ENCODE measurements at places on chromosomes 12 and 14. TPM values are rescaled to one million over a fixed set of nuclear protein-coding genes. Genes with fewer than 3 reads are reported as not detected.

- H3K27ac ChIP-seq: peak overlapping the region; percentile 58
- no peak for DNase-seq
- H3K4me1 ChIP-seq: peaks cover 10% of the 10 kb centered on the region
These were observed 10.4 kb upstream of the OSBPL8 start for GRCh38 chr12:76569685-76570604.

GRCh38 chr12:121451961-121452339 lies 52.0 kb downstream of the RNF34 start:
- H3K4me3 ChIP-seq: peak overlapping the region; percentile 0
- H3K27ac ChIP-seq: peak overlapping the region; percentile 42
- DNase-seq: no peak
- no peaks in the 10 kb centered on the region for H3K27me3 ChIP-seq
- peaks cover 22% of the 10 kb centered on the region for H3K36me3 ChIP-seq
- H3K4me1 ChIP-seq: peaks cover 28% of the 10 kb centered on the region

GRCh38 chr12:15863372-15863771 lies 18.8 kb upstream of the STRAP start:
- peaks cover 25% of the 10 kb centered on the region for H3K27me3 ChIP-seq
- no peaks in the 10 kb centered on the region for H3K36me3 ChIP-seq
- no peak overlapping the region for H3K4me3 ChIP-seq
- H3K4me1 ChIP-seq: peaks cover 6% of the 10 kb centered on the region
- no peak overlapping the region for H3K27ac ChIP-seq

- DNase-seq: no peak
- no peak overlapping the region for H3K4me3 ChIP-seq
- H3K27ac ChIP-seq: no peak overlapping the region
- no peaks in the 10 kb centered on the region for H3K27me3 ChIP-seq
These were observed 73.3 kb downstream of the CEP128 start for GRCh38 chr14:80868260-80868659.

DNA sequence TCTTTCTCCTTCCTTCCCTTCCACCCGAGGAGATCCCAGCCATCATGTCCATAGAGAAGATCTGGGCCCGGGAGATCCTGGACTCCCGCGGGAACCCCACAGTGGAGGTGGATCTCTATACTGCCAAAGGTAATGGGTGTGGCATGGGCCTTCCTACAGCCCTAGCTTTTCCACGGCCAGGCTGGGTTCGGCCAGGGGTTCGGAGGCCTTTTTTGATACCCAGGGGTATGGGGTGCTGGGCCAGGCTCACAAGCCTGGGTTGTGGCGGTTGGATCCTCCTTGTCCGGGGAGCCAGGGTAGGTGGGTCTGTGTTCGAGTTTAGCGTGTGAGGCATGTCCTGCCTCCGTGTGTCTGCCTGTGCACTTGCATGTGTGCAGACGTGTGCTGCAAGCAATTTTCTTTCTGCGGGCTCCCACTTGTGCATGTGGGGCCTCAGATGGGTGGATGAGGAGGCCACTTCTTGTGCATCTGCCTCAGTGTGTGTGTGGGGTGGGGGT lies 1.5 kb downstream of the ENO2 start:
- H3K27me3 ChIP-seq: no peaks in the 10 kb centered on the region
- peak overlapping the region; percentile 84 for H3K4me3 ChIP-seq
- H3K36me3 ChIP-seq: peaks cover 31% of the 10 kb centered on the region
- H3K4me1 ChIP-seq: peaks cover 49% of the 10 kb centered on the region
- peak overlapping the region; percentile 85 for H3K27ac ChIP-seq
- DNase-seq: no peak

OTUB2 gene
- total RNA-seq: 2.4 TPM
